ENCODE measurements at places on chromosomes 2 and 18.

DNA sequence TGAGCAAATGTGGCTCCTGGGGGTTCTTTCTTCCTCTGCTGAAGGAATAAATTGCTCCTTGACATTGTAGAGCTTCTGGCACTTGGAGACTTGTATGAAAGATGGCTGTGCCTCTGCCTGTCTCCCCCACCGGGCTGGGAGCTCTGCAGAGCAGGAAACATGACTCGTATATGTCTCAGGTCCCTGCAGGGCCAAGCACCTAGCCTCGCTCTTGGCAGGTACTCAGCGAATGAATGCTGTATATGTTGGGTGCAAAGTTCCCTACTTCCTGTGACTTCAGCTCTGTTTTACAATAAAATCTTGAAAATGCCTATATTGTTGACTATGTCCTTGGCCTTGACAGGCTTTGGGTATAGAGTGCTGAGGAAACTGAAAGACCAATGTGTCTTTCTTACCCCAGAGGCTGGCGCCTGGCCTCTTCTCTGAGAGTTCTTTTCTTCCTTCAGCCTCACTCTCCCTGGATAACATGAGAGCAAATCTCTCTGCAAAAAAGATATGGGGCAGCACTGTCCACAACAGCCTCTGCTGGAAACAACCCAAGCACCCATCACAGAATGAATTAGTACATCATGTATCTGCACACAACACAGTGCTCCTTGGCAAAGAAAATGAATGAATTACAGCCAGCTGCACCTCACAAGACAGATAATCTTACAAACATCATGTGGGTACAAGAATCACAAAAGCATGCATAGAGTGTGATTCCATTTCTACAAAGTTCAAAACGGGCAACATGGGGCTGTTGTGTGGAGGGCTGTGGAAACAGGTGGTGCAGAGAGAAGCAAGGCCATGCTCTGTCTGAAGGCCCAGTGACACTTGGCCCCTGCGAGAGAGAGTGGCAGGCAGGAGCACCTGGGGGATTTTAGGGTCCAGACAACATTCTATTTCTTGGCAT is 6.6 kb downstream of the IL1RN start:
- DNase-seq = no peak

DNA sequence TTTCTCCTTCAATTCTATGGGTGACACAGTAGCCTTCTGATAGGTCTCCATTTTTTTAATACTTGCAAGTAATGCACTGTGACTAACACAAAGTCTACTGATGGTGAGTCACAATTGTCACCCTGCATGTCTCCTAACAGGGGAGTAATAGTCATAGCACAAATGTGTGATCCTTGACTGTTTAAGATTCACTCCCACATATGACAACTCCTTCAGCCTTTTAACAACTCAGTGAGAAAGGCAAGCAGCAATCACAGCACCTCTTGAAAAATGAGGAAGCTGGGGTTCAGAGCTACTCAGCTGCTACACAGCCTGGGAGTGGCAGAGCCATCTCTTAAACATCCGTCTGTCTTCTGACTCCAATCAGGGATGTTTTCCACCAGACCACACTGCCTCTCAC is 63.8 kb downstream of the EHD3 start:
- no peak for DNase-seq

DNA sequence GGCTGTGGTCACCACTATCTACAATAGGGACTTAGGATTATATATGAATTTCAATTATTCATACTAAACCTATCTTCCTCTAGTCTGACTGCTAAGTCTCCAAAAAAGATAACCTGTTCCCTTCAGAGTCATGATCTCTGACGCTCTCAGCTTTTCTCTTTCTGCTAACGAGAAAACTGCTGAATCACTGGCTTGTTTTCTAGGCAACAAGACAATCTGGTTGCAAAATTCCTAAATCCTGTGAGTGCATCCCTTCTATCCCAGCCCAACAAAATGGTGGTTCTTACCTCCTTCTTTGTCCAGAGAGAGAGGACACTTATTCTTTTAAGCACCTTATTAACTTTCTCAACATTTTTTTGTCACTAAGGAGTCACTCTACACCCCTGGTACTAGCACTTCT is 312.3 kb upstream of the PKDCC start:
- no peak for DNase-seq

DNA sequence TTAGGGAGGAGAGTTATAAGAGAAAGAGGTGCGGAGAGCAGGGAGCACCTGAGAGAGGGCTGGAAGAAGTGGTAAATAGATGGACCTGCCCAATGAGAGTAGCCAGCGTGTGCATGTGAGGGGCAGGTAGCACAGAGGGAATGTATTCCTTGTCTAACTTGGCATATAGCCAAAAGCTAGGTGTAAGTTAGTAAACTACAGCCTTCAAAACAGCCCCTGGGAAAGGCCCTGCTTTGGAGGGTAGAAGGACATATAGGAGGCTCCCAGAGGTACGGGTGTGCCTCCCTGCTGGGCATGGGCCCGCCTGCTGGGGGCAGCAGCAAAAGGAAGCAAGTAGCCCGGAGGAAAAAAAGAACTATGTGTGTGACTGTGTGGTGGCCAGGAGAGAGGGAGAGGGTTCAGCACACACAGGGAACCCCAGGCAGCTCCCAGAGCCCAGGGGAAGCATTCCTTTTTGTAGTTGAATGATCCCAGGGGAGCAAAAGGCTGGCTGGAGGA is 48.0 kb downstream of the TCF7L1 start:
- DNase-seq = no peak

DNA sequence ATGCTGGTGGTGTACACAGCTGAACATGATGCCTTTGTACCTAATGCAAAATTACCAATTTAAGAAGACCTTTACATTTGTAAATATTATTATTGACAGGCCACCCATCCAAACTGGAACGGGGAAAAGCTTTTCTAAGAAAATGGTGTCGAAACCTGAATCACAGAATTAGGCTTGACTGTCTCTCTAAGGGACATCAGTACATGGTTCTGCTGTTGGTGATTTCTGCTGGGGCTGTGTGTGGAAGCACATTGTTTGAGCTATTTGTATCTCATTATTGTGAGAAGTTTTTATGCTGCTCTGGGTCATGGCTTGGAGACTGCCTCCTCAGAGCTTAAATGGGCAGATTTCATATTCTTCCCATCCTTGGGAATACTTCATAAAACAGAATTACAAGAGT is 420.9 kb upstream of the POU3F3 start:
- no peak for DNase-seq

DNA sequence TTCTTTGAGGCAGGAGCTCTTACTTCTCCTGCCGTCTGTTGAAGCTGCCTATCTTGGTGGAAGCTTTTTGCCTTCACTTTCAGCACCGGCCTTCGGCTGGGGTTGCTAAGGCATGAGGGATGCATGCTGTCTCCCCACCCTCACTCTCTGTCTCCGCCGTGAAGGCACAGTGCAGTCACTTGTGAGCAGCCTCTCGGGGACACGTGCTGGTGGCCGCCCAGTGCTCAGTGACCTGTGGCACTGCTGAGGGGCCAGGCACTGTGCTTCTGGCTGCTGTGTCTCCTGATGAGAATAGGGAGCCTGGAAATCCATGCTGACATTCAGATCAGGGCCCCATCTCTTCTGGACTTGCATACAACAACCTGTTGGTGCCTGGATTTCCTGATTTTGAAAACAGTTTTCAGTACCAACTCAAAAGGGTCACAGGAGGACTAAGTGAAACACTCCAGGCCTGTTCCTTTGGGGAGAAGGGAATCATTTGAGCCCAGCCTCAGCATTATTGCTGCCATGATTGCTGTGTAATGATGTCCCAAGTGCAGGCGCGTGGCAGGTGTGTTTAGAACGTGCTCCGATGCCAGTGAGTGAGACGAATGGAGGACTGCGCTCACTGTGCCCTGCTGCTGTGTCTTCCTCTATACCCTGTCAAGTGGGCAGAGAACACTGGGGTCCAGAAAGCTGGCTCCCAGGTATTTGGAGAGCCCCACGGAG is 218.1 kb downstream of the SEPTIN10 start:
- no peak for DNase-seq

DNA sequence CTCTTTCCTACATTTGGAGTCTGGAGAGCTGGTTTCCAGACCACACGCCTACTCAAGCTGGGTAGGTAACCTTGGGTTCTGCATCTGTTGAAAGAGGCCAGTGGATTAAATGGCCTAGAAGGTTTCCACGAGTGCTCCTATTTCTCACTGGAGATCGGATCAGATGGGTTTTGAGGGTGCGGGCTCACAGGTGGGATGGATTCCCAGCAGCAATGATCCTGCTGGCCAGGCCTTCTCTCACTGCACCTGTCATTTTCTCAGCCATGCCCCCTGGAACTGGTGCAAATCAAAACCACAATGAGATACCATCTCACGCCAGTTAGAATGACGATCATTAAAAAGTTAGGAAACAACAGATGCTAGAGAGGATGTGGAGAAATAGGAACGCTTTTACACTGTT is 747.5 kb upstream of the RAB6C start:
- DNase-seq = no peak

GRCh38 chr18:3015204-3015592 is 2.3 kb upstream of the LPIN2 start:
- DNase-seq = peak; percentile 69

- no peak for DNase-seq
Observed at GRCh38 chr18:10482985-10483949, 28.8 kb downstream of the APCDD1 start.

DNA sequence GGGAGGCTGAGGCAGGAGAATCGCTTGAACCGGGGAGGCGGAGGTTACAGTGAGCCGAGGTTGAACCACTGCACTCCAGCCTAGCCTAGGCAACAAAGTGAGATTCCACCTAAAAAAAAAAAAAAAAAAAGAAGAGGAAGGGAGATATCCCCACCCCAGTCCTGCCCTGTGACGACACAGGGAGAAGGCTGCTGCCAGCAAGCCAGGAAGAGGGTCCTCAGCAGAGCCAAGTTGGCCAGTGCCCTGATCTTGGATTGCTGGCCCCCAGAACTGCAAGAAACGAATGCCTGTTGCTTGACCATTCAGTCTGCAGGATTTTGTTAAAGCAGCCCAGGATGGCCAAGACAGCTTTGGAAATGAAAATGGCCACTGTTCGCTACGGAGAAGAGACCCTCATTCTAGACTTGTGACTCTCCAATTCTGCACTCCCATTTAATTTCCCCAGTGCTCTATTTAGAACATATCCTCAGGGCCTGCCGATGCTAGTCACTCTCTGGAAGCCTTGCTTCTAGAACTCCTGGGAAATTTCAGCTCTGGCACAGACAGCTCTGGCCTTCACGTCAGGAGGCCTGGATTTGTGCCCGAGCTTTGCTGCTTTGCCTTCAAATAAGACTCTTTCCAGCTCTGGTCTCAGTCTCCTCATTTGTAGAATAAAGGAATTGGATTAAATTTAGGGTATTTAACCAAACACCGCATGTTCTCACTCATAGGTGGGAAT is 15.7 kb upstream of the AMMECR1L start:
- no peak for DNase-seq

- DNase-seq = no peak
Observed at GRCh38 chr18:59323931-59324622, 5.6 kb upstream of the CPLX4 start.

DNA sequence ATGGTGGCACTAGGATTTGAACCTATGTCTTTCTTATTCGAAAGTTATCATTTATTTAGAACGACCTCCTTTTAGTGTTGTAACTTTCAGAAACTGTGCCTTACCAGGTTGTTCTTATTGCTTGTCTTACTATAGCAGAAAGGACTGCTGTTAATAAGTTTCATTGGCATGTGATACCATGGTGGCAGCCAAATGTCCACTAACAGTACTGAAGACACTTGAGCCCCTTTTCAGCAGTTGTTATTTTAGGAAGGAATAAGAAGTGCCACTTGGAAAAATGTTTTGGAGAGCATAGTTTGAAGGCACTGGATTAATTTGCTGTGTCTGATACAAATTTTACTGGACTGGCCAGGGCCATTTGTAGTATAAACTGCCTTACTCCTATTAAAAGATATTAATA is 37.7 kb downstream of the CEP192 start:
- DNase-seq = no peak

GRCh38 chr2:118169359-118170005 is 81.2 kb downstream of the INSIG2 start:
- DNase-seq = no peak

DNA sequence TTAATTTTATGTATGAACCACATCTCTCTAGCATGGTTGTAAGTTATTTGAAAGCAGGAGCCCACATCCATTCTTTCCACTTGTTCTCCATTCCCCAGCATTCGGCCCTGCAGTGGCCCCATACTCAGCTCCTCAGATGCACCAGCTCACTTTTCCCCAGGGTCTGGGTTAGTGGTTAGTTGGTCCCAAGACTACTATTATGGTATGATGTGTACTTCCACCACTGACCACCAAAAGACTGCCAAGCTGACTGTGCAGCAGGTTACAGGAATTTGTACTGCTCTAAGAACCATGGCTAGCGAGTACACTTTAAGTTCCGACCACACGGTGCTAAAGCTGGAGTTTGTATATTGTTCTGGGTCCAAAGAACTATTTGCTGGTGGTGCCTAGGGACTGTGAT is 413.6 kb upstream of the TCF4 start:
- DNase-seq = no peak

DNA sequence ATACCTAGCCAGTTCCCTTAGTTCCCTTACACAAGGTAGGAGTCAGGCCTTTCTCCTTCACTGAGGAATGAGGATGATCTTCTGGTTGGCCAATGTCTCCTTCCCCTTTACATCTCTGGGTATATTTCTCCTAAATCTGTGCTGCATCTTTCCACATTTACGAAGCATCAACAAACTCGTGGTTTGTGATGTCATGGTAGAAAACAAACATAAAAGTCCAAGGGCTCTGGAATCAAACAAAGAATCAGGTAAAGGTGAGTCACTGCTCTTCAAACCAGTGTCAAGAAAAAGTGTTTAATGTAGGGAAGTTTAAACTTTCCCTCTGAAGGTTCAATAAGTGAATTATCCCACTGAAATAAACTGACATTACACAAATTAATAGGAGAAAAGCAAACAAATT is 122.9 kb downstream of the METTL8 start:
- DNase-seq = peak; percentile 35

DNA sequence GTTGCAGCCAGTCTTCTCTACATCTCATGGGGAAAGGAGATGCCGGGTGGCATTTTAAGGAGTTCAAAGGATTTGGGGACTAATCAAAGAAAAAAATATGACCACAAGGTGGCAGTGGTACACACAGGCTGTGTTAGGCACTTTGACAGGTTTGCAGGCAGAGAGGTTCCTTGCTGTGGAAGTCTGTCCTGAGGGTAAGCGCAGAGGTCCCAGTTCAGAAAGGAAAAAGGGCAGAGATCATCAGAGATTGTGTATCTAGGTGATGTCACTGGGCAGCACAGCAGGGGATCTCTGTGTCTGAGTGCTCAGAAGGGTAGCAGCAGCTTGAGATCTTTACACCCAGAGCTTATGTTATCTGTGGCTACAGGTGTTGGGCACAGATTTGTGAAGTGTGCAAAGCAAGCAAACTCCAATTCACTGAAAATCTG is 231.4 kb downstream of the LRRTM1 start:
- peak; percentile 60 for DNase-seq
